Ascending aorta (tissue), 2 donors: ENCODE measurements at places on chromosomes 11 and 22. TPM values are rescaled to one million over a fixed set of nuclear protein-coding genes. Genes with fewer than 3 reads are reported as not detected.

- DNase-seq, result no peak
- no peaks in the 10 kb centered on the region for H3K27me3 ChIP-seq
- peaks cover 6% of the 10 kb centered on the region for H3K36me3 ChIP-seq
- peaks cover 16% of the 10 kb centered on the region for H3K4me1 ChIP-seq
- no peak overlapping the region for H3K27ac ChIP-seq
Measured at GRCh38 chr11:72808331-72808798, 5.8 kb upstream of the ATG16L2 start.

GRCh38 chr11:68923614-68924013, 19.9 kb downstream of the IGHMBP2 start:
- H3K4me1 ChIP-seq, result peaks cover 31% of the 10 kb centered on the region
- peak overlapping the region; percentile 78 for H3K27ac ChIP-seq
- H3K27me3 ChIP-seq, result no peaks in the 10 kb centered on the region
- no peak for DNase-seq

DNA sequence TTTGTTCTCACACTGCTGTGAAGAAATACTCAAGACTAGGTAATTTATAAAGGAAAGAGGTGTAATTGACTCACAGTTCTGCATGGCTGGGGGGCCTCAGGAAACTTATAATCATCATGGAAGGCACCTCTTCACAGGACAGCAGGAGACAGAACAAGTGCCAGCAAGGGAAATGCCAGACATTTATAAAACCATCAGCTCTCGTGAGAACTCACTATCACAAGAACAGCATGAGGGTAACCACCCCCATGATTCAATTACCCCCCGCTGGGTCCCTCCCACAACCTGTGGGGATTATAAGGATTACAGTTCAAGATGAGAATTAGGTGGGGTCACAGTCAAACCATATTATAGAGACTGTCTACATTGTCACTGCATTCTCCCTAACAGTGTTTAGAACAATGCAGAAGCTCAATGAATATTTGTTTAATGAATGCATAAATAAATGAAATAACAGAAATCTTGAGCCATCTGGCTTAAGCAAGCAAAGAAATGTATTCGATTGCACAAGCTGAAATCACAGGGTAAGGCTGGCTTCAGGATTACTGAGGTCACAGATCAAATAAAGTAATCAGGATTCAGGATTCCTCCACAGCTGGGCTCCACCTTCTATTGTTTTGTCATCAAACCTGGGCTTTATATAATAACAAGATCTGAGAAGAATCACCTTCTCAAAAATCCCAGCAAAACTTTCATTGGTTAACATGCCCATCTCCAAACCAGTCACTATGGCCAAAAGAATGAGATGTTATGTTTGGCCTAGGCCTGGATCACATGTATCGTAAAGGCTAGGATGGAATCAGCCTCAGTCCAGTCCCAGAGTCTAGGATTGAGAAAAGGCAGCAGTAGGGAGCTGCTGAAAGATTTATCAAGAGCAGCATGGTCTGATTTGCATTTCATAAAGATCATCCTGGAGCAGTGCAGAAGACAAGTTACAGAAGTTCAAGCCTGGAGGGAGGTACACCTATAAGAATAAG, 137.8 kb upstream of the UBASH3B start:
- H3K4me1 ChIP-seq, result no peaks in the 10 kb centered on the region
- no peak overlapping the region for H3K27ac ChIP-seq
- H3K27me3 ChIP-seq, result no peaks in the 10 kb centered on the region
- H3K4me3 ChIP-seq, result no peak overlapping the region
- no peak for DNase-seq

DNA sequence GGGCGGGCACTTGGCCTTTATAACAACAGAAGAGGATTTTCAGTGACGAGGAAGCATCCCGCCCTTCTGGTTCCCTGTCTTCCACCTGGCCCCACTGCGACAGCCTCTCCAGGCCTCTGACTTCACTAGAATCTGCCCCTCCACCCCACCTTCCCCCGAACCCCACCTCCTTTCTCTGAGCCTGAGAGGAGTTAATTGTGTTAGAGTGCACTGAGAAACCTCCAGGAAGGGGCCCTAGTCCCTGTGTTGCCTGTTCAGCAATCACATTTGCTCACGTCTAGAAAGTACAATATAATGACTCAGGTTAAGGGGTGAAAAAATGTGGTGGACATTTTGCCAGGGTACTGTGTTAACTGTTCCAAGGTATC, 38.8 kb downstream of the PTPRJ start:
- no peak for DNase-seq
- H3K4me1 ChIP-seq, result peaks cover 6% of the 10 kb centered on the region
- H3K27me3 ChIP-seq, result no peaks in the 10 kb centered on the region
- no peak overlapping the region for H3K4me3 ChIP-seq
- no peaks in the 10 kb centered on the region for H3K36me3 ChIP-seq

POU2AF2 gene
- not detected for total RNA-seq

ZPR1 gene
- total RNA-seq, result 171 TPM

DNA sequence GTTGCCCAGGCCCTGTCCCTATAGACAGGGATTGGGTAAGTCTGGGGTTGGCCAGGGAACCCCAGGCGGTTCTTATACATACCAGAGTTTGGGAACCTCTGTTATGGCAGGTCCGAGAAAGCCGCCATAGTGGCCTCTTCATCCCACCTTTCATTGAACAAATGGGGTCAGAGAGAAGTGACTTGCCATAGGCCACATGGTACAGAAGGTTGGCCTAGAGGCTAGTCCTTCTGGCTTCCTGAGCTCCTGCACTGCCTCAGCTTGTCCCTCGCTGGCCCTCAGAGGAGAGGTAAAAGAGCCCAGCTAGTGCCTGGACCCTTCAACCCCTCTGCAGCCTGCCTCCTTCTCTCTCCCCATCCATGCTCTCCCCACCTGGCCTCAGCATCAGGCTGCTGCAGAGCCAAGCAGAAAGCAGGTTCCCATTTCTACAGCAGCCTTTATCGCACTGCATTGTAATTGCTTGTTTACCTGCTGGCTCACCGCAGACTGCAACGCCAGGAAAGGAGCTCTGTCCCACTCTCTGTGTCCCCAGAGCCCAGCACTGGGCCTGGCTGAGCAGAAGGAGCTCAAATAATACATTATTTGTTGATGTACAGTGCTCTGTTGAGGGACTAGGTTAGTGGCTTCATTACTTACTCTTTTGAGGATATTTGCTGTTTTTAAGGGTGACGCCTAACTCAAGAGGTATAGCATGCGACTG, 103.6 kb downstream of the TRIM29 start:
- peak; percentile 16 for DNase-seq
- no peak overlapping the region for H3K4me3 ChIP-seq
- no peak overlapping the region for H3K27ac ChIP-seq
- no peaks in the 10 kb centered on the region for H3K36me3 ChIP-seq
- no peaks in the 10 kb centered on the region for H3K4me1 ChIP-seq

DNA sequence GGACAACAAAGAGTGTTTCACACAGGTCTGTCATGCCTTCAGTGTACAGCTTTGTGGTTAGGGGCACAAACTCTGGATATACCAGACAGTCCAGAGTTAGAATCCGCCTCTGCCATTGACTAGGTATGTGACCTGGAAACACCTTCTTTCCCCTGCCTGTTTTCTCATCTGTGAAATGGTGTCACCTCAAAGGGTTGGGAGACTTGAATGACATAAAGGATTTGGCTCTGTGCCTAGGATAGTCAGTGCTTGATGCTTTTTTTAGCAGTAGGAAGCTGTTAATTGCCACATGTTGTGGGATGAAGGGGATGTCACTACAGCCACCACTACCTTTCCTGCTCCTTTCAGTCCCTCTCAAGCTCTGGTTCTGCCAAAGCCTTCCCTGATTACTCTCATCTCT, 17.4 kb upstream of the LRRC55 start:
- H3K36me3 ChIP-seq, result no peaks in the 10 kb centered on the region
- H3K4me1 ChIP-seq, result no peaks in the 10 kb centered on the region
- no peaks in the 10 kb centered on the region for H3K27me3 ChIP-seq
- no peak for DNase-seq

DNA sequence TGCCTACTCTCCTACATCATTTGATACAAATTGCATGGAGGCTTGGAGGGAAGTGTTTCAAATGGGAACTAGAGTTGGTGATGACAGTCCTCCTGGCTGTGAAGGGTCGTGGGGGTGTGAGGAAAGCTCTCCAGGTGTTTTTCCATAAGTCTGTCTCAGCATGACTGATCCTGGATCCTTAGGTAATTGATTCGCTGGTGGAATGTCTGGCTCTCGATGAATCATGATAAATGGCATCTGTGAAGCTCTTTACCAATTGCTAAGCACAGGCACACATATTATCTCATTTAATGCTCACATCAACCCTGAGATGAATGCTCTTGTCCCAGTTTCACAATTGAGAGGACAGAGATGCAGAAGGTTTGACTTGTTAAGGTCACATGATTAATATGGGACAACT, 107.5 kb downstream of the PKNOX2 start:
- no peak overlapping the region for H3K27ac ChIP-seq
- H3K27me3 ChIP-seq, result no peaks in the 10 kb centered on the region
- DNase-seq, result no peak
- H3K4me1 ChIP-seq, result peaks cover 10% of the 10 kb centered on the region

- DNase-seq, result no peak
- H3K4me1 ChIP-seq, result no peaks in the 10 kb centered on the region
- no peak overlapping the region for H3K27ac ChIP-seq
- peaks cover 16% of the 10 kb centered on the region for H3K36me3 ChIP-seq
Measured at GRCh38 chr11:18471995-18472394, 16.3 kb downstream of the LDHAL6A start.

CLCF1 gene
- total RNA-seq, result 32.6 TPM

CASP12 gene
- 5.6 TPM for total RNA-seq

- H3K27ac ChIP-seq, result no peak overlapping the region
- no peaks in the 10 kb centered on the region for H3K27me3 ChIP-seq
Measured at GRCh38 chr22:30433773-30434172, 8.2 kb downstream of the MTFP1 start.

CCDC116 gene
- not detected for total RNA-seq

- H3K4me1 ChIP-seq, result peaks cover 14% of the 10 kb centered on the region
- no peak overlapping the region for H3K4me3 ChIP-seq
- no peaks in the 10 kb centered on the region for H3K27me3 ChIP-seq
- H3K27ac ChIP-seq, result no peak overlapping the region
Measured at GRCh38 chr11:118144301-118145268, 8.0 kb downstream of the SCN4B start.

GRM5 gene
- total RNA-seq, result 10.2 TPM

- no peak overlapping the region for H3K4me3 ChIP-seq
- H3K27me3 ChIP-seq, result no peaks in the 10 kb centered on the region
- H3K4me1 ChIP-seq, result peaks cover 12% of the 10 kb centered on the region
- no peaks in the 10 kb centered on the region for H3K36me3 ChIP-seq
- no peak for DNase-seq
Measured at GRCh38 chr11:17812091-17812864, 77.7 kb downstream of the KCNC1 start.

GRCh38 chr11:50098186-50098725, 65.6 kb downstream of the OR4C45 start:
- no peak for DNase-seq
- H3K27ac ChIP-seq, result no peak overlapping the region
- no peaks in the 10 kb centered on the region for H3K4me1 ChIP-seq
- H3K27me3 ChIP-seq, result no peaks in the 10 kb centered on the region
- H3K36me3 ChIP-seq, result no peaks in the 10 kb centered on the region

C11orf21 gene
- total RNA-seq, result not detected

- no peaks in the 10 kb centered on the region for H3K4me1 ChIP-seq
- no peak for DNase-seq
- H3K36me3 ChIP-seq, result no peaks in the 10 kb centered on the region
- no peak overlapping the region for H3K4me3 ChIP-seq
- no peaks in the 10 kb centered on the region for H3K27me3 ChIP-seq
Measured at GRCh38 chr11:125253795-125254525, 89.4 kb downstream of the PKNOX2 start.

SEC14L6 gene
- not detected for total RNA-seq

LDLRAD3 gene
- 21.6 TPM for total RNA-seq

DNA sequence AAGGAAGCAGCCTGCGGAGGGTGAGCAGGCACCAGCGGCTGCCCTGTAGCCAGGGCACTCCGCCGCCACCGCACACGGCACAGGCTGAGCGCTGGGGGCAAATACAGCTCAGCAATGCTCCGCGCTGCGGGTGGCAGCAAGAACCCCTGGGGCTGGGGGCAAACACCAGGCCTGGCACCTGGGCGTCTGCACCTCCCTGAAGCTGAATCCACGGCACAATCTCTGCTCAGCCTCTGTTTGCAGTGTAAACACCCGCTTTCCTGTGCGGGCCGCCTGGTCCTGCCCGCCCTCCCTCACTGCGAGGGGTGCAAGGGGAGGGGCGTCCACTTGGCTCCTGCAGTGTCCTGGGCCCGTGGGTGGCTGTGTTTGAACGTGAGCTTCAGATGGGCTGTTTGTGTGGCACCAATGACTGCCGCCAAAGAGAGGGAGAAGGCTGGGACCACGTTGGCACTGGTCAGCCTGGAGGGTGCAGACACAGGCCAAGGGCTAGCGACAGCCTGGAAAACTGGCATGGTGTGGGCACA, 14.8 kb upstream of the MPPED1 start:
- H3K27ac ChIP-seq, result no peak overlapping the region
- no peaks in the 10 kb centered on the region for H3K4me1 ChIP-seq
- no peaks in the 10 kb centered on the region for H3K36me3 ChIP-seq
- no peaks in the 10 kb centered on the region for H3K27me3 ChIP-seq

DNA sequence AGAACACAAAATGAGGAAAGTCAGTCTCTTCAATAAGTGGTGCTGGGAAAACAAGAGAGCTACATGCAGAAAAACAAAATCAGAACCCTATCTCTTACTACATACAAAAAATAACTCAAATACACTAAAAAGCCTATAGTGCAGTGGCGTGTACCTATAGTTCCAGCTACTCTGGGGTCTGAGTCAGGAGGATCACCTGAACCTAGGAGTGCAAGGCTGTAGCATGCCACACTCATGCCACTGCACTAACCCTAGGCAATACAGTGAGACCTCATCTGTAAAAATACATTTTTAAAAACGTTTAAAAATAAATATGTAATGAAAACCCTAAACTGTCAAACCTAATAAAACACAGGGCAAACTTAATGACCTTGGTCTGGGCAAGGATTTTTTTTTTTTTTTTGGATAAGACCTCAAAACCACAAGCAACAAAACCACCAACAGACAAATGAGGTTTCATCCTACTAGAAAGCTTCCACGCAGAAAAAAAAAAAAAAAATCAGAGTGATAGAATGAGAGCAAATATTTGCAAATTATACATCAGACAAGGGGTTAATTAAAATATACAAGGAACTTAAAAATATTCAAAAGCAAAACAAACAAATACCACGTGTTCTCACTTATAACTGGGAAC, 35.2 kb downstream of the XKR3 start:
- no peaks in the 10 kb centered on the region for H3K27me3 ChIP-seq
- DNase-seq, result no peak
- no peaks in the 10 kb centered on the region for H3K4me1 ChIP-seq
- H3K27ac ChIP-seq, result no peak overlapping the region
- no peak overlapping the region for H3K4me3 ChIP-seq

HTR3A gene
- total RNA-seq, result not detected

SCGB2A2 gene
- not detected for total RNA-seq
